Right renal cortex interstitium (tissue), 3 donors: ENCODE measurements at places on chromosomes 5 and 9. TPM values are rescaled to one million over a fixed set of nuclear protein-coding genes. Genes with fewer than 3 reads are reported as not detected.

Gene OR2V2
- polyA plus RNA-seq = 0.04 TPM

Gene RAB3C
- 1.9 TPM for polyA plus RNA-seq

Gene SLIT3
- polyA plus RNA-seq = 51.1 TPM

Gene MYOZ3
- 6.2 TPM for polyA plus RNA-seq

Gene ELAVL2
- 4.4 TPM for polyA plus RNA-seq

Gene SLC35D2
- 40.2 TPM for polyA plus RNA-seq
